Omental fat pad (tissue), 4 donors: ENCODE measurements at places on chromosomes 5 and 9. TPM values are rescaled to one million over a fixed set of nuclear protein-coding genes. Genes with fewer than 3 reads are reported as not detected.

The FBXO10 gene
- 7.8 TPM for total RNA-seq

The NUP214 gene
- 59.6 TPM for total RNA-seq

The DOLPP1 gene
- 4.8 TPM for total RNA-seq

The C9orf85 gene
- total RNA-seq = 12.7 TPM

The KLHL3 gene
- 3.6 TPM for total RNA-seq

The BTNL3 gene
- total RNA-seq = not detected

The ITGA2 gene
- 2.2 TPM for total RNA-seq

The FOXD4L3 gene
- not detected for total RNA-seq

The CDX1 gene
- total RNA-seq = not detected

DNA sequence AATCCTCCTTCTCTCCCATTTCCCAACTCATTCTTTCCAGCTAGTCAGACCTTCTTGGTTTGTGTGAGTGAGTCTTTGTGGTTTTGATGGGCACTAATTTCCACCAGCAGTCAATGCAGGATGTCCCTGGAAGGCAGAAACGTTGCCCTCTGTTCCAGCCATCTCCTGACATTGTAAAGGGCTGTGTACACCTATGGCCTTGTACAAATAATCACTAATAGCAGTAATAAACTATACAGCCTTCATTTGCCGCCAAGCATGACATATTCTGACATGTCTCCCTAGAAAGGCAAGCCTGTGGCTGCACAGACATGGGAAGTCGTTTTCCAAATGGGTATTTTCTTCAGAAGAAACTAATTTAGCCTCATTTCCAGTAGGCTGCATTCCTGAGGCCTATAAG, 18.4 kb upstream of the DENND1A start:
- no peak for DNase-seq

GRCh38 chr9:69546265-69546664, 125.9 kb downstream of the APBA1 start:
- no peak for DNase-seq

DNA sequence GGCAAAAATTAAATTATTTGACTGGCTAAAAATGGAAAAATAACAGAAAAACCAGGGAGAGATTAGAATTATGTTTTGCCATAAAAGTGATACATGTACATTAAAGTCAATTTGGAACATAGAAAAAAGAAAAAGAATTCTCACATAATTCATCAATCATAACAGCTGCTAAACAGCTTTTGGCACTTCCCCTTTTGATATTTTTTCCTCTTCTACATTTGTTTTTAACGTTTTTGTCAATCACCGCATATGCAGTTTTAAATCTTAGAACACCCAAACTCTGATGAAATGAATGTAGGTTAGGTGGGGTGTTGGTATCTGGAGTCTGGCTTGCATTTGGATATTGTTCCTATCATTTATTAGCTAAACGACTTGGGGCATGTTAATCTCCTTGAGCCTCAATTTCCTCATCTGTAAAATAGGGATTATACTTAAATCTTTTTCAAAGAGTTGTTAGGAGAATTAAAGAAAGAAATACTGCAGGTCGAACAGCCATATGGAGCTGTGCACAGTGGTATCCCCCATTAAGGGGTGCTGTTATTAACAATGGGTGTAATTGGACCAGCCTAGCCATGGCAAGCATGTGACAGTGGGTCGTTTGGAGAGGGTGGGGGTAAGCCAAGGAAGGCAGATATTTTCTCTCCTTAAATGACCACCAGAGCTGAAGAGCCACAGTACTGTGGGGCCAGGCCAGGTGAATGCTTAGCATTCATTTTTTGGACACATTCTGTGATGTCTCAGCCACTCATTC, 22.6 kb downstream of the NPR3 start:
- DNase-seq = no peak

GRCh38 chr9:131714161-131714646, 25.7 kb downstream of the RAPGEF1 start:
- no peak for DNase-seq

DNA sequence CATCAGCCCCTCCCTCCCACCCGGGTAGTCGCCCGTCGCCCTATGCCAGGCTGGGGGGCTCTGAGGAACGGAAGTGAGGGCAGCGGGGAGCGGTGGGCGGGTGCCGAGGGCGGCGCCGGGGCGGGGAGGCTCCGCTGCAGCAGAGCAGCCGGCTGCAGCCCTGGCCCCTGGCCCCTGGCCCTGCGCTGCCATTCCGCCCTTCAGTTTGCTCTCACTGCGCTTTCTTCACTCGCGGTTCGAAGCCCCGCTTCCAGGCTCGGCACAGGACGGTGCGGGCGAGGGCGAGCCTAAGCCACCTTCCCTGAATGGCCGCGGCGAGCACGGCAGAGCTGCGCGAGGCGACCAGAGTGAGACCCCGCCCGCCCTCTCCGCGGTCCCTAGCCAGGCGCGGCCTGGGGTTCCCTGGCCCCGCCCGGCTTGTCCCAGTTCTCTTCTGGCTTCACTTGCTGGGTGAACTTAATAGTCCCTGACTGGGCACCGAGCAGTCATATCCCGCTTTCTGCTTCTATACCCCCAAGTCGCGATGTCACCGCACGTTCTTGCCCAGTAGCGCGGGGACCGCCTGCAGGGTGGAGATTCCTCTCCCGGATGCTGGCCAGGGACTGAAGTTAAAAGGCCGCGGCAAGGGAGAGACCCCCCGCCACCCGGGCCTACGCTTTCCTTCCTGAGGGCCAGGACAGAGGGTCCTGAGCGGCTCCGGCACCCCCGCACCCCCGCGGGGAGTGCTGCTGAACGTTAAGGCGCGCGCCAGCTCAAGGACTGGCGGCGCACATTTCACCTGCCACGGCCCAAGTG, 623 bp upstream of the TRIM36 start:
- DNase-seq = no peak

GRCh38 chr5:151682751-151683331, 3.9 kb downstream of the SPARC start:
- no peak for DNase-seq

- DNase-seq = no peak
These were observed 417.1 kb downstream of the BNC2 start for GRCh38 chr9:16453390-16453789.

DNA sequence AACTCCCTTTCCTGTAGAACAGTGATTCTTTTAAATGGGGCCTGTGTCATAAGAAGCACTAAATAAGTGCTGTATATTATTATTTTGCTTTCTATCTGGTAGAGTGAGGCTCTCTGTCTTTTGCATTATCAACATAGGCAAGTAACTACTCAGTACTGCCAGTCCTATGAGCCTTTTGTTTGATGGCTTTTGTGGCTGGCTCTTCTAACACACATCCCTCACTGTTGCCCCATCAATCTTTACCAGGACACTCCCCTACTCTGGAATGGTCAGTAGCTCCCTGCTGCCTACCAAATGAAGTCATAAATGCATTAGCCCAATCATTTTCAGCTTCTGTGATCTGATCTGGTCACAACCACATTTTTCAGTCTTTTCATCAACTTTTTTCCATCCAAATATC, 137.6 kb downstream of the INSYN2B start:
- DNase-seq = no peak

DNA sequence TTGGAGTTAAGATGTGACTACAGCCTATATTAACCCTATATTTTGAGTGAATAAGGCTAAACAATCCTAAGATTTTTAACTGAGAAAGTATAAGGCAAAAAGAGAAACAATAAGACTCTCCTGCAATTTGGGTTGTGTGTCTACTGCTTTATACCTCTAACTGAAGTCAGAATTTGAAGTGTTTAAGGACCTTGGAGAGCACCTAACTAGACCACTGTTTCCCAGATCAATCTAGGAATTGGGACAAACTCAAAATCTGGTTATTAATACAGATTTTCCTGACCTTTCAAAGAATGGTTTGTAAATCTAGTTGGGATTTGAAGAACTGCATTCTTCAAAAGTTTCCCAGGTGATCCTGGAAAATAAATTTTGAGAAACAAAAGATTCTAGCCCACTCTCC, 42.1 kb downstream of the GABRA1 start:
- no peak for DNase-seq

DNA sequence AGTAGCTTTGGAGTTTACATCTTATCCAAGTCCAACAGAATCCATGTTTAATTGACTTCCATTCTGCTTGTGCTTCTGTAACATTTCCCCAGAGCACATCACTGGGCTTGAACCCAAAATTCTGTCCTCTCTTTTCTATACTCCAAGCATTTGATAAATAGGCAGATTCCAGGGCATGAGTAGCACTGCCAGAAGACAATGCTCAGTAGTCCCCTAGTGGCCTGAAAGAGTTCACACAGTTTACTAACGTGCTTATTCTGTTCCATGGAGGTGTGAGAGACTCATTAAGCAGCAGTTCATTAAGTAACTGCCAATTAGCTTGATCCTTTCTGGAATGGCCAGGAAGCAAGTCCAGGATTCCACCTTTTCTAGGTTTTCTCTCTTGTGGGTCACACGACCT, 9.4 kb upstream of the GABRA6 start:
- DNase-seq = no peak

DNA sequence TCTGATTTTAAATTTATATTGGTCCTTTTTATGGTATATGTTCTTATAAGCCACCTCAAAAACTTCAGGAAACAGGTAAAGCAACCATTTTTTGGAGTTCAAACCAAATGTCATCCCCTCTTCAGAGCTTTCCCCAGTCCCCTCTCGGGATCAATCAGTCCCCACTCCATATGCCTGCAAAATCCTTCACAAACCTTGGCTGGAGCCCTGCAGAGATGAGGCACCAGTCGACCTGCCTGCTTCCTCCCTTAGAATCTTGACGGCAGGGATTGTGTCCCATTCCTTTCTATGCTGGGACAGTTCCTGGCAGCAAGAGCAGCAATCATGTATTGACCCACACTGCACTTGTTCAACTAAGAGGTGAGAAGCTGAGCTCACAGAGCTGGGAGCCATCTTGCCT, 22.6 kb downstream of the B4GALT1 start:
- peak; percentile 2 for DNase-seq

- DNase-seq = no peak
These were observed 87.5 kb upstream of the EQTN start for GRCh38 chr9:27384262-27385014.

GRCh38 chr5:124394700-124395245, 351.7 kb downstream of the ZNF608 start:
- no peak for DNase-seq

- no peak for DNase-seq
These were observed 28.3 kb downstream of the TPD52L3 start for GRCh38 chr9:6356441-6356840.

DNA sequence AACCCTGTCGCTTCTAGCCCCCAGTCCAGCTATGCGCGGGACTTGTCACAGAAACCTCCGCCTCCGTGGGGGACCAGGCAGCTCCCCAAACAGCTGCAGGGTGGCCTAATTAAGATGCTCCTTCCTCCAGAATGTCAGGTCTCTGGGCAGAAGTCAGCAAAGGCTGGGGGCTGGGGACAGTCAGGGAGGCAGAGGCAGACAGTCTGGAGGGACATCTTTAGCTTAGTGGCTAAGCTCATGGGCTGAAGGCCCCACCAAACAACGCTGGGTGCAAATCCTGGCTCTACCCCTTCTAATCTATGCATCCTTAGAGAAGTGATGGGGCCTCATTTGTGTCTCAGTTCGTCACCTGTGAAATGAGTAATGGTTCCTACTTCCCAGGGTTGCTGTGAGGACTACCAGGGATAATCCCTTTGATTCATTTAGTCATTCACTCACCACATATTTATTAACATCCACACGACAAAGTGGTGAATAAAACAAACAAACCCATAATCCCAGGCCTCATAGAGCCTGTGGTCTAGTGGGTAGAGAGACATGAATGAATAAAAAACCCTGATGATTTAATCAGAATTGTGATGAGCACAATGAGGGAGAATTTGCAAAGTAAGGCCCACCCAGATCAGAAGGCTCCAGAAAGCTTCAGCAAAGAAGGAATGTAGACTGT, 20.2 kb upstream of the MED27 start:
- no peak for DNase-seq

GRCh38 chr5:54516051-54516655, 1.4 kb upstream of the SNX18 start:
- DNase-seq = no peak

DNA sequence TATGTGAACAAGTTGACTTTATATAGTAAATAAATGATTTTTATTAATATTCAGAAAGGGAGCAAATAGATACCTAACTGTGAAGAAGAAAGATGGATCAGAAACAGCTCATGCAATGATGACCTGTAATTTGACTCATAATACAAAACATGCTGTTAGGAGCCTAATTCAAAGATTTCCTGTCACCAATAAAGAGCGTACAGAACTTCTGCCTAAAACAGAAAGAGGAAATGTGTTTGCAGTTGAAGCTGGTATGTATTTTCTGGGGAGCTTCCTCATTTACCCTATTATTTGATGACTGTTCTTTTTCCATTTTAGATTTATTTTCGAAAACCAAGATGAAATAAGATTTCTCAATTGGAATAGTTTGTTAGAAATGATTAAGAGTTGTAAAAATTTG, 11.4 kb downstream of the YTHDC2 start:
- DNase-seq = no peak

GRCh38 chr9:128498911-128499310, 5.6 kb upstream of the GLE1 start:
- no peak for DNase-seq

- DNase-seq = no peak
These were observed 8.7 kb upstream of the IL7R start for GRCh38 chr5:35847961-35848360.

GRCh38 chr9:129944506-129945116, 98.4 kb downstream of the FNBP1 start:
- no peak for DNase-seq

GRCh38 chr5:125703616-125704015, 719.6 kb upstream of the GRAMD2B start:
- DNase-seq = no peak

DNA sequence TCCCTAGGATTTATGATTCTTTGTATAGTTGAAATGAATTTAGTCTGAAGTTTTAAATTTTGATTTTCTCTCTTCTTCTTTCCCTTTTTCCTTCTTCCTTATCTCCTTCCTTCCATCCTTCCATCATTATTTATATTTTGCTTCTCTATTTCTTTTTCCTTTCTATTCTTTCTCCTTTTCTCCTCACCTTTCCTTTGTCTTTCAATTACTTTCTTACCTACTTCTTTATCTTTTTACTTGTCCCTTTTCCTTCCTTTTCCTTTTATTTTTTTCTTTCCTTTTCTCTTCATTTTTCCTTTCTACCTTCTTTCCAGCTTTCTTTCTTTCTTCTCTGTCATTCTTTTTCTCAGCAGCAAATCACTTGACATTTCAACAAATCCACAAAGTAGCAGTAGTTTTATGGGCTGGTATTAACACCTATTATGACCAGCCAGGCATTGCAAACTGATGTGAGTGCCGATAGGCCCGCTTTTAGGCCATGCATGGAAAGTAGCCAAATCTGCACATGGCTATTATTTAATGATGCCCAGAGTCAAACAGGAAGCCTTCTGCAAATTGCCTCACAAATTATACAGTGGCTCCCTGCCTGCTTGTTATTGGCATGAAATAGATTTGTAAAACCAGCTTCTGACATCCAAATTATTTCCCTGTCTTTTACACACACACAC, 37.1 kb upstream of the NR3C1 start:
- no peak for DNase-seq

GRCh38 chr5:175478008-175478383, 364 bp upstream of the SFXN1 start:
- DNase-seq = no peak

DNA sequence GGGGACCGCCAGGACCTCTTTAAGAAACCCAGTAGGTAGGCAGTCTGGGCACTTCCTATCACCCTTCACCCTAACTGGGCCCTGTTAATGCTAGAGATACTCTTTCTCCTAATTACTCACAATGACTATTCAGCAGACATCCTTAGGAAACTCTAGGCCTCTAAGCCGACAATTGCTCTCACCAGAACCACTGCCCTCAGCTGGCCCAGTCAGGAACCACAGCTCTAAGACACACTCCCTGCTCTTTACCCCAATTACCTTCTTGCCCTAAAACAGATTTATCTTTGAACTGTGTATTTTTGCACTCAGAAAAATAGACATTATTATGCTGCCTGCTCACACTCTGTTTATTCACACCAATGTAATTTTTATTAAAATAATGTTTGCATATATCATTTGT, 432.6 kb upstream of the SLC30A5 start:
- DNase-seq = no peak
